ENCODE measurements at places on chromosomes 12 and 14. TPM values are rescaled to one million over a fixed set of nuclear protein-coding genes. Genes with fewer than 3 reads are reported as not detected.

BDKRB2 gene
- total RNA-seq: 9.5 TPM

MMP17 gene
- 10.3 TPM for total RNA-seq

LRIG3 gene
- total RNA-seq: 17.3 TPM

SIX1 gene
- 48.8 TPM for total RNA-seq

SRSF9 gene
- total RNA-seq: 100 TPM

GPR84 gene
- total RNA-seq: not detected

CLBA1 gene
- 6.4 TPM for total RNA-seq

NUAK1 gene
- 3.0 TPM for total RNA-seq

MRPL51 gene
- 139 TPM for total RNA-seq

ERBB3 gene
- total RNA-seq: 0.45 TPM

BCL2L14 gene
- not detected for total RNA-seq

CBLN3 gene
- 0.74 TPM for total RNA-seq

RTL1 gene
- not detected for total RNA-seq

SLC38A1 gene
- total RNA-seq: 36.3 TPM

TUBA1B gene
- 5,023 TPM for total RNA-seq

KLRK1 gene
- total RNA-seq: not detected
